ENCODE measurements at places on chromosomes 5 and 9. TPM values are rescaled to one million over a fixed set of nuclear protein-coding genes. Genes with fewer than 3 reads are reported as not detected.

UBAP2 gene
- 30.5 TPM for total RNA-seq

TPPP gene
- total RNA-seq, result not detected

GABRA6 gene
- total RNA-seq, result not detected

TMEM174 gene
- total RNA-seq, result not detected

CD274 gene
- total RNA-seq, result 1.8 TPM

SPINK4 gene
- not detected for total RNA-seq

FSTL4 gene
- total RNA-seq, result not detected

TMEM232 gene
- total RNA-seq, result 5.1 TPM

IRX1 gene
- 9.6 TPM for total RNA-seq

SH3TC2 gene
- total RNA-seq, result 1.2 TPM

TPM2 gene
- total RNA-seq, result 431 TPM

Measured in subcutaneous preadipocyte (primary cell).